ENCODE measurements at places on chromosomes 5 and 9.

GRCh38 chr5:169166078-169166477 lies 134.9 kb downstream of the SLIT3 start:
- DNase-seq = no peak

- peak; percentile 66 for DNase-seq
Observed at GRCh38 chr9:23850242-23850689, 24.2 kb upstream of the ELAVL2 start.

DNA sequence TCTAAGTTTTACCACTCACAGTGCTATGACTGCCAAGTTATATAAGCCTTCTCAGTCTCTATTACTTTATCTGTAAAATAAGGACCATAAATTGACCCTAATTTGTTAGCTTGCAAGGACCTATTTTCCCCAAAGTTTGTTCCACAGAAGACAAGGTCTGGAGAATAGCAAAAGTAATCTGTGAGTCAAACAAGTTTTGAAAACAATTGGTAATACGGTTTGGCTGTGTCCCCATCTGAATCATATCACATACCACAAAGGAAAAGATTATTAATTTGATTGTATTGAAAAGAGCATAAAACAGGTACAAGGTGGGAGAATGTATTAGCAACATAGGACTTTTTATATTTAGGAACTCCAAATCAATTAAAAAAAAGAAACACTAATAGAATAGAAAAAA lies 124.0 kb upstream of the TARS1 start:
- DNase-seq = no peak

DNA sequence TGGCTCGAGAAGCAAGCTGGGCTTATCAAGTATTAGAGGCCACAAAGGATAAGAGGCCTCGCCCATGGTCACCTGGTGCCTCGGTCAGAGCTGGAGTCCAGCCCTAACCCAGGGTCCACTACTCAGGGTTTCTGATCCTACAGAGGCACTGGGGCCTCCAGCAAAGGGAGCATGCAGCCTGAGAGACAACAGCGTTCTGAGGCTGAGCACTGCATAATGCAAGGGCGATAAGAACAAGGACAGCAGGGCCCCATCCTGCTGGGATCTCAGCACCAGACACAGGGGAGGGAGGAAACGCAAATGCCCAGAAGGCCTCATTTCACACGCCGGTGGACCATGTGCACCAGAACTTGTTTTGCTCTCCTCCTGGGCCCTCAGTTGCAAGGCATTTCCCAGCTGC lies 63.0 kb downstream of the C5orf15 start:
- no peak for DNase-seq

DNA sequence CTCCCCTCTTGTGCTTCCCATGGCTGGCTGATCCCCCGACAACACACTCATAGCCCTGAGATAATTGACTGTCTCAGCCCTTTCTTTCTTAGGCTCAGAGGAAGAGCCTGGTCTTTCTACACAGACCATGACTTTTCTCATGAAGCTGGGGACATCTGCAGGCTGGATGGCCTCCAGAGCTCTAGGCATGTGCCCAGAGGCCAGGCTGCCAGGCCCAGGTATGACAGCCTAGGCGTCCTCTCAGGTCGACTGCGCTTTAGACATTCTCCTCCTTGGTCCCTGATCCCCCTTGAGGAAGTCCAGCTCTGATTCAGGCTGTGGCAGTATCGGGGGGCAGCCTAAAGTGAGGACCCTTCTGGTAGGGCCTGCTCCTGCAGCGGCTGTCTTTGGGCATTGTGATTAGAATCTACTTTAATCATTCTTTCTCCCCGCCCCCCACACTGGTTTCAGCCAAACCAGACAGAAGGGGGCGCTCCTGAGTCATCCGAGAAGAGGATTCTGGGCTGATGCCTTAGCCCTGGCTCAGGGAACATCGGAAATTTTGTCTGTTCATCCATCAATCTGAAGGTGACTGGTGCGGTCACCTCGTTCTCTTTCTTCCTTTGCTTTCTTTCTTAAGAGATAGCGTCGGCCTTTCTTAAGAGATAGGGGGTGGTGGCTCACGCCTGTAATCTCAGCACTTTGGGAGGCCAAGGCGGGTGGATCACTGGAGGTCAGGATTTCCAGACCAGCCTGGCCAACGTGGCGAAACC lies 66.5 kb upstream of the HSPA9 start:
- DNase-seq = peak; percentile 78

- DNase-seq = no peak
Observed at GRCh38 chr5:148858106-148858505, 31.7 kb downstream of the ADRB2 start.

GRCh38 chr5:3364433-3364832 lies 231.2 kb upstream of the IRX1 start:
- DNase-seq = no peak

- peak; percentile 77 for DNase-seq
Observed at GRCh38 chr5:151740336-151740942, 18.0 kb downstream of the ATOX1 start.

DNA sequence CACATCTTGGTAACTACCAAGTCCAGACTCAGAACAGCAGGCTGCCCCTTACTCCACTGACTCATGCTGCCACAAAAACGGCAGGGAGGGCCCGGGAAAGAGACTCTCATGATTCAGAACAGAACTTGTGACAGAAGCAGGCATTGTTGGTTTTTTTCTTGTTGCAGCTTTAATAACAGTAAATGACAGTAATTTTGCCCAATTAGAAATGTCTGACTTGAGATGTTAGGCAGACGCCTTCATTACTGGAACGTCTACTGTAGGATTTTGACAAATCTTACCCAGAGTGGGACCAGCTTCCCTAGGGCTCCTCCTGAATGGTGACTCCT lies 77.9 kb downstream of the SEMA5A start:
- DNase-seq = no peak

DNA sequence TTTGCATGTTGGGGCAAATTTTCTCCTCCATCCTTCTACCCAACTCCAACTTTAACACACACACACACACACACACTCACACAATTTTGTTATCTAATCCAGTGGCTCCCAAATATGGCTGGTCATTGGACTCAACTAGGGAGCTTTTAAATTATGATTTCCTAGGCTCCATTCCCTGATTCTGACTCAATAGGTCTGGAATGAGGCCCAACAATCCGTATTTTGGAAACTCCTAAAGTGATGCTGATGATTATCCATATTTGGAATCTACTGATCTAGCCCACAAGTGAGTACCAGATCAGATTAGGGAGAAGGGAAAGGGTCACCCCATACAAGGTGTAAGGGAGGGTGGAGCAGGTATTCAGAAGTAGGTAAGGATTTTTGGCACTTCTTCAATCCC lies 309.7 kb downstream of the TLE1 start:
- DNase-seq = no peak

DNA sequence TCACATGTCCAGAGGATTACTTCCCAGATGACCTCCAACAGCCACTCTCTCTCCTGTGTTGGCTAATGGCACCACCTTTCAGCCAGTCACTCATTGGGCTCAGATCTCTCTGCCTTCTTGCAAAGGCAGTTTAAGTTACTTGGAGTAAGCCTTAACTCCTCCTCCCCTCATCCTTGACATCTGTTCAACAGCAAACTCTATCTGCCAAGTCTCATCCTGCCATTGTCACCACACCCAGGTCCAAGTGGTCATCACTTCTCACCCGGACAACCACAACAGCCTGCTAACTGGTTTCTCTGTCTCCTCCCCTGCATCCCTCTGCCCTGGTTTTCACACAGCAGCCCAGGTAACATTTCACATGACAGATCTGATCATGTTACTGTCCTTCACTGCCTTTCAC lies 58.5 kb downstream of the DCP2 start:
- no peak for DNase-seq
